Stimulated activated CD4-positive, alpha-beta T cell treated with anti-CD3 and anti-CD28 coated beads, Interleukin-12 subunit alpha, Interleukin-12 subunit beta, amount 100 ng/mL, for 24 hours (primary cell): ENCODE measurements at places on chromosomes 1 and 21.

DNA sequence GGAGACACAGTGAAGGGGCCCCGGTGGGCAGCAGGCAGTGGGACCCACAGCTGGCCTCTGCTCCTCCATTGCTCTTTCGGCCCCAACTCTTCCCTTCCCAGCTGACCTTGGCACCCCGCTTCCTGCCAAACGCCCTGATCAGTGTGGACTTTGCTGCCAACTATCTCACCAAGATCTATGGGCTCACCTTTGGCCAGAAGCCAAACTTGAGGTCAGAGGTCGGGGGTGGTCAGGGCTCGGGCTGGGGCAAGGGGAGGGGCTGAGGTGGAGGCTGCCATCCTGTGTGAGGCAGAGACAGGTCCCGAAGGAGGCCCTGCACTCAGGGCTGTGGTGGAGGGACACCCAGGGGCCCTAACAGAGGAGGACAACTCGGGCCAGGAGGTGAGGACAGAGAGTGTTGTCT lies 13.7 kb downstream of the PODN start:
- DNase-seq = no peak

DNA sequence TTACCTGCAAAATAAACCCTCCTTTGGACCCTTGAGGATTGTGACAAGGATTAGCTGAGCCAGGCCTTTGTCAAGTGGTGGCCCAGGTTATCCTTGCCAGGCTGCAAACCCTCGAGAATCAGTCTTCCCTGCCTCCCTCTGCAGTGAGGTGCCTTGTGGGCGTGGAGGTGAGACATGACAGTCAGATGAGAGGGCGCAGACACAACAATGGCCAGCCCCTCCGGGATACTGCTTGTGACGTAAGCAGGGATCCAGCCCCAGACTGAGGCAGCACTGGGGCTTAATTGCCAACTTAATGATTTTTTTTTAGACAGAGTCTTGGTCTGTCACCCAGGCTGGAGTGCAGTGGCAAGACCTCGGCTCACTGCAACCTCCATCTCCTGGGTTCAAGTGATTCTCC lies 104.6 kb downstream of the LAMC2 start:
- no peak for DNase-seq

- no peak for DNase-seq
Measured at GRCh38 chr1:149936992-149937705, 470 bp upstream of the MTMR11 start.

GRCh38 chr21:26659757-26660156 lies 86.7 kb upstream of the CYYR1 start:
- DNase-seq = no peak

- DNase-seq = no peak
Measured at GRCh38 chr1:50080904-50081586, 27.7 kb upstream of the ELAVL4 start.

- DNase-seq = no peak
Measured at GRCh38 chr1:108889706-108890384, 13.1 kb downstream of the GPSM2 start.

DNA sequence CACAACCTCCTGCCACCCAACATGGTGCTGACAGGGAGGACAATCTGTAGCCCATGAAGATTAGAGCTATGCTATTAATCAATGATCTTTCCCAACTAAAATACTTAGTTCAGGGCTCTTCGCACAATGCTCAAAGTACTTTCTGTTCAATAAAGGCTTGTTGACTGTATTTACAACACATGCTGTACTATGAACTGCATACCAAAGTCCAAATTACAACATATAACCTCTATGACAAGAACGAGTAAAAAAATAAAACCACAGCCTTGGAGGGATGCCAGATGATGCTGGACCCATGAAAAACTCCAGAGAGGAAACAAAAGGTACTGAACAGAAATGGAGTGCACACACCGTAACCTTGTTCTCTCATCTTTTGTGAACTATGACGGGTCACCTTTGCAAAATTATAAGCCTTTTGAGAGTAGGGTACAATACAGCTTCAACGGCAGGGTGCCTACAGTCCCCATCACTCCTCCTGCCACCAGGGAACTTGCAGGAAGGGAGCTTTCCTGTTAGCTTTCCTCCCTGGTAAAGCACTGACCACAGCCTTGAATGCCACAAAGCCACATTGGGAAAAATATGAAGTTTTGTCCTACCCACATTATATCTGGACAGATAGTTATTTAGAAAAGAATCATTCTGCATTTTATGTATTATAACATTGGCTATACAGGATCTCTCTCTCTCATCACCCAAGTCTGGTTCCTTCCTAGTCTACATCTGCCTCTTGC lies 175.6 kb downstream of the NRIP1 start:
- no peak for DNase-seq

DNA sequence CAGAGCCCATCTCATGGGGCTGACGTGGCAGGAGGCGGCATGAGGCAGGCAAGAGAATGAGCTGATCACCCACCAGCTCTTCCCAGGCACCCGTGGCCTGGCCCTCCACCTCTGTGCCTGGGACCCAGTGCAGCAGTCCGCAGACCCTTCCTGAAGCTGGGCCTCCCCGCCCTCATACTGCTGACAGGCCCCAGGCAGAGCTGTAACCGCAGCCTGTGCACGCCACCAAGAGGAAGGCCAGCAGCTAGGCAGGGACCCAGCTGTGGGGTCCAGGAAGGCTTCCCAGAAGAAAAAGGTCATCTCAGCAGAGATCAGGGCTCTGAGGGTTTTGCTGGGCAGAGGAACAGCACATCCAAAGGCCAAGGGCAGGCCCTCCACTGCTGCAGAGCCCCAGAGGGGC lies 9.8 kb upstream of the MTFR1L start:
- DNase-seq = no peak

- no peak for DNase-seq
Measured at GRCh38 chr1:162055062-162055461, 14.4 kb upstream of the NOS1AP start.
